ENCODE measurements at places on chromosomes 12 and 14.
A peak's percentile ranks its signal among the peaks of the same experiment; 100 is the strongest.

- peak; percentile 1 for DNase-seq
These were observed 48.9 kb downstream of the SMOC1 start for GRCh38 chr14:69928111-69928523.

DNA sequence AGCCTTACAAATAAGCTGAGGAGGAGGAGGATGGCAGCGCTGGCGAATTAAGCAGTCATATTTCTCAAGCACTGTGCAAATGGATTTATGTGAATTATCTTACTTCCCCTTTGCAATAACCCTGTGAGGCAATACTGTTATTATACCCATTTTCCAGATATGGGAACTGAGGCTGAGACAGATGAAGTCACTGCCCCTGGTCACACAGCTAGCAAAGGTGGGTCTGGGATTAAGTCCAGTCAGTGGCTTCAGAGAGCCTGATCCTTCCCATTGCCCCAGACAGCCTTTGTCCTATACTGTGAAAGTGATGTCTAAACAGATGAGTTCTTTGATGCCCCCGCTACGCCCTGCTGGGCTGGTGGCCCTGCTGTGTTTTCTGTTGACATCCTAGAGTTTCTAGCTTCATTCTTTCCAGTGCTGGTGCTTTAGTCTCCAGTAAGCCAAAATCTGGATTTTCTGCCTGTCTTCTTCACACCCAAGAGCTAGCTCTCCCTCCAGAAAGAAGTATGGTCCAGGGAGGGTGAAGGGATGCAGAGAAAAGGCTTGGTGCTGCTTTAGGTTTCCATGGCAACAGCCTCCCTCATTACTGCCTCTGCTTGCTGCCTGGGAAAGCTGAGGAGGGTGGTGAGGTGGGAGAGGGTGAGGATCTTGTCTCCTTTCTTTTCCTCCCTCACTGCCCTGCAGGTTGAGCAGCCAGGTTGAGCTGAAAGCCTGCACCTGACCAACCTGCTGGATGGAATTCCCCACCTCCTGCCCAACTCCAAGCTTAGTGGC is 30.7 kb downstream of the TMEM63C start:
- DNase-seq, result no peak

DNA sequence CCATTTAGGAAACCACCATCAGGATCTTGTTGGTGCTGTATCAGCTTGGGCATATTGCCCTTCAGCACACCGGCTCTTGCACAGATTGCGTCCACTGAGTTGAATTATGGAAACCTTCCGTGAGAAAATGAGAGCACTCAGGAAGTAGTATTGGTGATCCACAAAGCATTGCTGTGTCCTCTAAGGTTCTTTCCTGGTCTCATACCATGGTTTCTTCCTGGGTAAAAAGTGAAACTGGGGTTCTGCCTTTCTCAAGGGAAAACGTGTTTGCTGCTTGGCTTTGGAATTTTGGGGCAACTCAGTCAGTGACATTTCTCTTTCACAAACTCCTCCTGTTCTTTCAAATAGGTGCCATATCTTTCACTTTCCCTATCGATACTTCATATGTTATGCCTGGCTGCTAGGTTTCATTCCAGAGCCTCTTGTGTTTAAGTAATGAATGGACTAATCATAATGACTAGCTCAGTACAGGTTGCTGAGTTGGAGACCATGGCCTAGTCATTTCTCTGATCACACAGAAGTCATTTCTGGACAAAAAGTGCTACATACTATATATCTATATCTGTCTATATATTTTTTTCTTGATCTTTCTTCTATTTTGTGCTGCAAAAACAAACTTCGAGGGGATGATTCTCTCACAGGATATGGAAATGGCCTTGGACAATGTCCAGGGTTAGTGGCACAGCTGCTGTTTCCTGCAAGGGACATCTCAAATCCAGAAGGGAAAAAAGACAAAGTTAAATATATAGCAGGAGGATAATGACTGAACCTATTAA is 423.4 kb downstream of the ZFP36L1 start:
- no peak for DNase-seq

DNA sequence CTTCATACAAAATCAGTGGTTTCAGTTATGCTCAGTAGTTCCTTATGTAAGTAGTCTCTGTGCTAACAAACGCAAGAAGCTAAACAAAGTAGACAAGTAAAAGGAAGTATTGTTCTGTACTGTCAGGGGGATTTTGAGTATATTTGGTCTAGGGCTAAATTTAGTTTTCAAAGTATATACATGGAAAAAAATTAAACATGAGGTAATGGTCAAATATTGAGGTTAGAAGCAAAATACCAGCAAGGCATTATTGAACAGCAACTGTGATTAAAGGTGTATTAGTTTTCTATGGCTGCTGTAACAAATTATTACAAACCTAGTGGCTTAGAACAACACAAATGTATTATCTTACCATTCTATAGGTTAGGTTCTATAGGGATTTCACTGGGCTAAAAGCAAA is 18.8 kb downstream of the GNG2 start:
- DNase-seq, result no peak

- DNase-seq, result no peak
These were observed 398.0 kb upstream of the FAR2 start for GRCh38 chr12:28750946-28751685.

DNA sequence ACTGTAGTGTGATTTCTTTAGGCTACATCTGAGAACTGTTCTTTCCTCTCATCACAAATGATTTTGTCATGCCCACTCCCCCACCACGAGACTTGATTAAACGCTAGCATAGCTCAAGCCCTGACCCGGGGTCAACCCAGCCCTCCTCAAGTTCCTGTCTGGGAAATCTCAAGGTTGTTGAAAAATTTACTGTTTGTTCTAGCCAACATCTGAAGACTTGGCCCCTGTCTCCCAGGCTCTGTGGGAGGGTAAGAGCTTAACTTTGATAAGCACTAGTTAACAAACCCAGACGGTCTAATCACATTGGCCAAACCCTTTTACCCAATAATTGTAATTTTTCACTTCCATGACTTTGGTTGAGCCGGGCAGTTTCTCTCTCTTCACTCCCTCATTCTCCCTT is 86.2 kb upstream of the AMIGO2 start:
- DNase-seq, result no peak

- peak; percentile 5 for DNase-seq
These were observed 722 bp downstream of the TMED8 start for GRCh38 chr14:77375973-77376770.

All from fibroblast of skin of scalp (primary cell).